ENCODE measurements at places on chromosomes 16 and 17.

DNA sequence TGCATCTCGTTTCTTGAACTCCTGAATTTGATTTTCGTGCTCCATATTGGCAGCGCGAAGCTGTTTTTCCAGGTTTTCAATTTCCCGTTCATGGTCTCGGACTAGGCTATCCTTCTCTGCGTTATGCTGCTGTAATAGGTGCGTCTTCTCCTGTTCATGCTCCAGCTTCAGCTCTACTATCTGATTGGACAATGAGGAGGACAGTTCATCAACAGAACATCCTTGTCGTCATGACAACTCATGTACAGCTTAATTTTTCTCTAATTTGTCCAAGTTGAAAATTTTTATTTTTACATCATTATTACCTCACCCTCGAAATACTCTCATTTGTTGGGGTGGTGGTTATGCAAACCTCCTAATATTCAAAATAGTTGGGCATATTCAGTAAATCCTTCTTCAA lies 289.8 kb downstream of the CEP112 start:
- DNase-seq: no peak

- DNase-seq: no peak
Observed at GRCh38 chr17:63434951-63435571, 11.0 kb downstream of the CYB561 start.

GRCh38 chr16:48903039-48903438 lies 293.1 kb upstream of the N4BP1 start:
- no peak for DNase-seq

- DNase-seq: no peak
Observed at GRCh38 chr17:43384476-43384862, 14.3 kb upstream of the ARL4D start.

All from stimulated activated CD8-positive, alpha-beta memory T cell treated with anti-CD3 and anti-CD28 coated beads, Interleukin-2, amount 100 ng/mL, for 1 hour (primary cell).